ENCODE measurements at places on chromosomes 16 and 17.

- DNase-seq = no peak
Measured at GRCh38 chr17:72988451-72988850, 104.0 kb downstream of the SLC39A11 start.

GRCh38 chr17:29376667-29377270 is 13.4 kb upstream of the TAOK1 start:
- DNase-seq = peak; percentile 84

- DNase-seq = no peak
Measured at GRCh38 chr16:87160234-87160636, 157.0 kb downstream of the C16orf95 start.

DNA sequence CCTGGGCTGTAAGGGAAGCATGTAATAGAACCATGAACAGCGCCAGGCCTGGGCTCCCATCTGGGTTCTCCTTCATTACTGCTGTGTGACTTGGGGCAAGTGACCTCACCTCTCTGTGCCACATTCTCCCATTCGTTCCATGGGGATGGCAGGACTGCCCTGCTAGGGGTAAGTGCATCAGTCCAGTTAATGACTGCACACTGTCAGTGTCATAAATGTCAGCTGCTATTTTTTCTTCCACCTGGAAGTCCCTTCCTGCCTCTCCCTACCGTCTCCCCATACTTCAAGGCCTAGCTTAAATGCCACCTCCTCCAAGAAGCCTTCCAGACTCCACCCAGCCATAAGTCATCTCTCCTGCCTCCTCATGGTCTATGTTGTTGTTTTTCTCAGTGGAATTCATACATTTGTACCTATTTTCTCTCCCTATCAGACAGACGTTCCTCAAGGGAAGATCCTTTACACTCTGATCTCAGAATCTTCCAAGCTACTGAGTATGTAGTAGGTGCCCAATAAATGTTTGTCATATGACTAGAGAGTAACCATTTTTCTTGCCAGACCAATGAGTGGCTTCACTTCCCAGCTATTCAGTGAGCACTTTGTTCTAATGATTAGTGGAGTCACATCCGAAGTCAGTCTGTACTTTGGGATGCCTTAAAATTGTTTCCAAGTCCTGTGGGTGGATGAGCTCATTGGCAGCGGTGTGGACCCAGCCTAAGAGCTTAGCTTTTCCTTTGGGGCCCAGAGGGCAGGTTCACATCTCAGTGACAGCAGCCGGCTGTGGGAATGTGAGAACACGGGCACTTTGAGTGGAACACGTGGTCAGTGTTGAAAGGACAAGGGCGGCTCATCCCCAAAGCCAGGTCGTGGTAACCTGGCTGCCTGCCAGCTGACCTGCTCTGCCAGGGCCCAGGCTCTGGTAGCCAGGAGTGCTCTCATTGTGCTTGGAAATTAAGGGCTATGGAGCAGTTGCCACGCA is 147.5 kb upstream of the GSE1 start:
- peak; percentile 82 for DNase-seq

DNA sequence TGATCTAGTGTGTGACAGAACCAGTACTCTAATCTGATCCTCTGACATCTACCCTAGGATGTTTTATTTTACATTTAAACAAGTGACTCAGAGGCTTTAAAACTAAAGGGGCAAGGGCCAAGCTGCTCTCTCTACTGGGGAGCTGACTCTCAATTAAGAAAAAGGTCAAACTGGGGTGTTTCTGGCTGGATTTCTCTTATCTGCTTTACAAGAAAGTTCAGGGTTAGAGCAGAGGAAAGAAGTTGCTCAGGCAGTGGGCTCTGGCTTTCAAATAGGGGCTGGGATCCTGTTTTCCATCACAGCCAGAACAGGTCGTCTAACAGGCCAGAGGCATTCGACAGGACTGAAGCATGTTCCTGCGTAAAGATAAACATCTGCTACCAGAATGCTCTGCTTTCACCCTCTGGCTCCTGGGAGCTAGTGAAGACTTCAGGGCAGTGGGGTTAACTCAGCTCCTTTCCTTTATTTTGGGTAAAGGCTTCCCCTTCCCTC is 8.5 kb downstream of the MMP28 start:
- DNase-seq = peak; percentile 66

DNA sequence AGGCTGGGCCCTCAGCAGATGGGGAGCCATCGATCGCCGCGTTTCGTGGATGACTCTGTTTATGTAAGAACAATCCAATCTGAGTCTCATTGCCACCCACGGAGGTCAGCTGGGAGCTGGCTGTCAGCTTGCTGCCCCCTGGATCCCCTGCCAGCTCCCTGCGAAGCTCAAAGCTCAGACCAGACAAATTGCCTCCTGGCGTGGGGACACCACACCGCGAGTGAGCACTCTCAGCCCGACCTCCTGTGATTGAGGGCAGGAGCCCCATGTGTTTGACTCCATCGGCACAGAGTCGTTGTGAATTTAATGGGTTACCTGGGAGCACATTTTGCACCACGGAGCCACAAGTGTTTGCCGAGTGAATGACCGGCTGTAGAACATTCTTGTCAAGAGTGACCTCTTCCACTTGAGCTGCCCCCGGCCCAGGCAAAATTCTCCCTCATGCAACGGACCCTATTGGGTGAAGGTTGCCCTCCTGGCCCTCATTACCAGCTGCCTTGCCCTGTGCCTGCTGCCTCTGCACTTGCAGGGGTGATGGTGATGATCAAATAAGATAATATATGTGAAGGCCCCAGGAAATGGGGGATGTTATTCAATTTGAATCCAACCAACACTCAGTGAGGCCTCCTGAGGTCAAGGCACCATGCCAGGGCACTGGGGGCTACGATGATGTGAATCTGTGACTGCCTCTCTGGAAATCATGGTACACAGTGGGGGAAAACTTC is 7.6 kb upstream of the GFAP start:
- DNase-seq = no peak

DNA sequence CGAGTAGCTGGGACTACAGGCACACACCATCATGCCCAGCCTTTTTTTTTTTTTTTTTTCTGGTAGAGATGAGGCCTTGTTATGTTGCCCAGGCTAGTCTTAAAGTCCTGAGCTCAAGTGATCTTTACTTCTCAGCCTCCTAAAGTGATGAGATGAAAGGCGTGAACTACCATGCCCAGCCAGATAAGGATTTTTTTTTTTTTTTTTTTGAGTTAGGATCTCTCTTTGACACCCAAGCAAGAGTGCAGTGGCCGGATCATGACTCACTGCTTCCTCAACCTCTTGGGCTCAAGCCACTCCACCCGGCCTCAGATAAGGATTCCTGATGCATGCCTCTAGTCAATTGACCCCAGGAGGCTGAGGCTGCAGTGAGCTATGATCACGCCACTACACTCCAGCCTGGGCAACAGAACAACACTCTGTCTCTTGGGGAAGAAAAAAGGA is 11.2 kb upstream of the PLEKHG4 start:
- peak; percentile 90 for DNase-seq

- no peak for DNase-seq
Measured at GRCh38 chr17:17934806-17935205, 37.4 kb downstream of the TOM1L2 start.

- DNase-seq = no peak
Measured at GRCh38 chr16:21989133-21989532, 11.8 kb downstream of the PDZD9 start.

DNA sequence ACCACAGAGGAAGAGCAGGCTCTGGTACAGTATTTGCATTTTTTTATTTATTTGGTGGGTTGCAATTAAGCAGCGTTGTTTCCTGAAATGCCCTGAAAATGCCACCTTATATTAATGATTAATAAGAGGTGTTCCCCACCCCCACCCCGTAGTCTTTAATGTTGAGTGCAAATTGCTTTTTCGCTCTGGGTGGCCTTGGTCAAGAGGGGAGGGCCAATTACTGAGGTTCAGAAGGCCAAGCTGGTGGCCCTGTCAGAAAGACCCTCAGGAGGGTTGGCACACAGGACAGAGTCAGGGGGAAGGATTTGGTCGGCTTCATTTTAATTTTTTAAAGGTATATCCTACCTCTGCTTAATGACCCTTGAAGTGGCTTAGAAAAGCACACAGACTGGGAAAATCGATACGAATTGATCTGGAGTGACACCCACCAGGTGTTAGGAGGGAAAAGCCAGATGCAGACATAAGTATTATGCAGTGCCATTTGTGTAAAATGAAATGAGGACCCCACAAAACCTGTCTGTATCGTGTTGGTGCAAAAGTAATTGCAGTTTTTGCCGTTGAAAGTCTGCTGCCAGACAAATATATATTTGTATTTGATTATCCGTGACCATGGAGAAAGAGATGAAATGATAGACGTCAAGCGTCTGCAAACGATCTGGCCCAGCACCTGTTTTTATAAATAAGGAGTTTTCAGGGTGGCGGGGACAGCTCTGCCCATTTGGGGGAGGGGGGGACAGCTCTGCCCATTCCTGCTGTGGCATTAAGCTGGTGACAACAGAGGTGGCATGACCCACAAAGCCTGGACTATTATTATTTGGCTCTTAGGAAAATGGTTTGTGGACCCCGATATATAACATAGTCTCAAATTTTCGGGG is 143.8 kb upstream of the PLCG2 start:
- no peak for DNase-seq

GRCh38 chr17:292531-293382 is 59.9 kb downstream of the RPH3AL start:
- DNase-seq = no peak

GRCh38 chr17:82805254-82805653 is 34.6 kb downstream of the ZNF750 start:
- DNase-seq = no peak

- no peak for DNase-seq
Measured at GRCh38 chr16:14057878-14058382, 13.2 kb upstream of the MRTFB start.

DNA sequence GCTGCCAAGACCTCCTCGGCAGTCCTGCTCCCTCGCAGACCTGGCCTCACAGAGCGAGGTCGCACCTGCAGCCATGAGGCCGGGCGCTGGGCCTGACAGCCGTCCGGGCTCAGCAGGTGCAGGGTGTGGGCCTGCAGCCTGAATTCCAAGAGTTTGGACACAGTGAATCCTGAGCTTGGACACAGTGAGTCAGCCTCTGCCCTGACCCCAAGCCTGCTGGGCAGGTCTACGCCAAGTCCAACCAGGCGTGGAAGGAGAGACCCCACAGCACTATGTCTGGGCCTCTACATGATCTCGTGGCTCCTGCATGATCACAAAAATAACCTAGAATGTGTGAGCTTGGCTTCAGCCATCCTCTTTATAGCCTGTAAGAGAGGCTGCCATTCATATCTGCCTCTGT is 121.0 kb downstream of the C16orf95 start:
- no peak for DNase-seq

- DNase-seq = peak; percentile 97
Measured at GRCh38 chr17:63356337-63356757, 89.8 kb downstream of the CYB561 start.

GRCh38 chr16:50677351-50677750 is 3.8 kb downstream of the SNX20 start:
- DNase-seq = no peak

- DNase-seq = no peak
Measured at GRCh38 chr17:80611816-80612215, 67.2 kb downstream of the RPTOR start.

- DNase-seq = no peak
Measured at GRCh38 chr17:45784293-45784740, at the start of gene CRHR1. CRHR1 (plus strand) TSS chr17:45784320; CDS start chr17:45784545, 225 bp downstream.

GRCh38 chr16:85553436-85554113 is 59.5 kb upstream of the GSE1 start:
- peak; percentile 59 for DNase-seq

DNA sequence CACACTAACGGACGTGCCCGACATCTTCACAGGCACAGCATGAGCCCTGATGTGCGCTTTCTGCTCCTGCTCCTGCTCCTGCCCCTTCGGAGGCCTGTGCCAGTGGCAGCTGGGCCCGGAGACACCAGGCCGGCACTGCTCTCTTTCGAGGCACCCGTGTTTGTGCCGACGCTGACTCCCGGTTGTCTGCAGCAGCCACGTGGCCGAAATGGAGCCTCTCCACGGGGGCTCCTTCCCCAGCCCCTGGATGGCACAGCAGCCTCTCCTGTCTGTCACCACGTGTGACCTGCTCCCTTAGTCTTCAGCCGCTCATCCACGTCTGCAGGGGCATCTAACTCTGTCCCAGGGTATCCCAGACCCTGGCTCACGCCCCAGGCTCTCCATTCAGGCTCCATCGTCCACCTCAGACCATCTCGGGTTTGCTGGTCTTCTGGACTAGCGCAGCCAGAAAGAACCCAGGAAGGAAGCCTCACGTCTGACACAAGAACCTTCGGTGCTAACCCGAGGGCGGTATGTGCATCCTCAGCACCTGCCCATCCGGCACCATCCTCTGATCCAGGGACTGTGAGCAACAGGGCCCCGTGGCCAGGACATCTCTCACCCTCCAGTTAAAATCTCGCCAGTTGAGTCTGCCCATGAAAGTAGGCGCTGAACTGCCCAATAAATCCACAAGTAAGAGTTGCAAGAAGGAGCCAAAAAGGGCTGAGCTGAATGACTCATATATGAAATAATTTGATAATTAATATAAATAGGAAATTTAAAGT is 4.2 kb upstream of the RPH3AL start:
- no peak for DNase-seq

DNA sequence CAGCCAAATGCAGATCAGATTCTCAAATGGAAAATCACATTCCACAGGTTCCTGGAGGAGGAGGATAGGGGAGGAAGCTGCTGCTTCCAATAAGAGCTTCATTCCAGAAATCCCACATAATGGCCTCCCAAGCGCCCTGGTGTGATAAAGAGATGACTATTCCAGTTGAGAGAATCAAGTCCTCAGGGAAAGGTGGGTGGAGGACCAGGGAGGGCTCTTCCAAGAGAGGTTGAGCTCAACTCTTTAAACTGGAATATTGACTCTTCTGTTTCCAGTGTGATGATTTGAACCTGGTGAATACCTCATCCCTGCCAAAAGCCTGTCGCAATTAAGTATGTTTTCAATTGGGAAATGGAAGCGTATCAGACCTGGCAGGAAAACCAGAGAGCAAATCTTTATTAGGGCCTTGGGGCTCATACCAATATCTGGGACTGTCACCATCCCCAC is 81.4 kb upstream of the DYNLRB2 start:
- no peak for DNase-seq

DNA sequence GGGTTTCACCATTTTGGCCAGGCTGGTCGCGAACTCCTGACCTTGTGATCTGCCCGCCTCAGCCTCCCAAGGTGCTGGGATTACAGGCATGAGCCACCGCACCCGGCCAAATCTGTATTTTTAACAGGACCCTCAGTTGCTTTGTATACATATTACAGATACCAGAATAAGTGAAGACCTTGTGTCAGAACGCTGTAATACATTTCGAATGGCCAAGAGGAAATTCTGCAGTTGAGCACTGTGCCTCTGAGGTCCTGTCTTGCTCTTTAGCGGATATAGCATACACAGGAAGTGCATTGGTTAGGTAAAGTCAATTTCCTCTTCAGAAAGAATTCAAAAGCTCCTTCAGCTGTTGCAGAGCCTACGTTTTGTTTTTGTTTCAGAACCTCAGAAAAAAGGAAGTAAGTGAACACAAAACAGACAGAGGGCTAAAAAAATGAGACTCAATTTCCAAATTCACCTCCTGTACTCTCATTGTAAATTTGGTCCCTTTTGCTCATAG is 15.7 kb downstream of the CRLF3 start:
- no peak for DNase-seq

- DNase-seq = no peak
Measured at GRCh38 chr16:14485121-14485551, 144.9 kb downstream of the PARN start.

GRCh38 chr17:21387616-21388015 is 11.5 kb downstream of the KCNJ12 start:
- no peak for DNase-seq

All from foreskin fibroblast (primary cell).